ENCODE measurements at places on chromosomes 2 and 18.

DNA sequence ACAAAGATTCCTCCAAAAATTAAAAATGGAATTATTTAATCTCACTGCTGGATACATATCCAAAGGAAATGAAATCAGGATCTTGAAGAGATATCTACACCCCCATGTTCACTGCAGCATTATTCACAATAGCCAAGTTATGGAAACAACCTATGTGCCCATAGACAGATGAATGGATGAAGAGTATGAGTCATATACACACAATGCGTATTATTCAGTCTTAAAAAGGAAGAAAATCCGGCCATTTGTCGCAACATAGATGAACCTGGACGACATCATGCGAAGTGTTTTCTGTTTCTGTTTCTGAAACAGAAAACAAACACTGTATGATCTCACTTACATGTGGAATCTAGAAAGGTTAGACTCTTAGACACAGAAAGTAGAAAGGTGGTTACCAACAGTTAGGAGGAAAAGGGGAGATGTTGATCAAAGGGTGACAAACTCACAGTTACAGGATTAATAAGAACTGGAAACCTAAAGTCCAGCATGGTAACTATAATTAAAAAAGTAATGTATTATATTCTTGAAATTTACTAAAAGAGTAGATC lies 87.8 kb upstream of the ERBB4 start:
- DNase-seq, result no peak

GRCh38 chr2:183490914-183491313 lies 366.7 kb downstream of the NUP35 start:
- DNase-seq, result peak; percentile 64

DNA sequence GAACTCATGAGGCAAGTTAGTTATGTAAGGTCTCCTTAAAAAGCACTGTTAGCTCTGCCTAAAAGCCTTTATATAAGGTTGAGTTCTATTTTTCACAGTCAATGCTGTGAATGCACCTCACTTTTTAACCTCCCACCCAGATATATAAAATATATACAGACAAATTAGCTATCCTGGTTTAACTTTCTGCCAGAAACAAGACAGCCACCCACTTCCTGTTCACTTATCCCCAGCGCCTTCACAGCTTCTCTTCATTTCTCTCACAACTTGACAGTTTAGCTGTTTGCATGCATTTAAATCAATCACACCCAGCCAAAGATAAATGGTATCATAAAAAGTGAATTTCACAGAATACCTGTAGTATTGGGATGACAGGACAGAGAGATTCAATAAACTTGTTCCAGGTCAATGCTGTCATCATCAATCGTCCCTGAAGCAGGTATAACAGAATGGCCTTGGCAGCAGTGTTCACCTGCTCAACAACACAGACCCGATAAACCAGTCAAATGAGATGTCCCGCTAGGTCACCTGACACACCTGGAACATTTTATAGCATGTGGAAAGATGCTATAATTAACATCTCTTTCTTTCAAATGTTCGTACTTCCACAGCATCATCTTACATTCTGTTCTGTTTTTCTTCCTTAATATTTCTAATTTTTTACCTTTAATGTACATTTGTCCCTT lies 55.7 kb downstream of the RTTN start:
- DNase-seq, result no peak

- no peak for DNase-seq
These were observed 74.8 kb upstream of the SMIM21 start for GRCh38 chr18:75502286-75502685.

- no peak for DNase-seq
These were observed 22.4 kb downstream of the COLEC11 start for GRCh38 chr2:3617198-3617890.

DNA sequence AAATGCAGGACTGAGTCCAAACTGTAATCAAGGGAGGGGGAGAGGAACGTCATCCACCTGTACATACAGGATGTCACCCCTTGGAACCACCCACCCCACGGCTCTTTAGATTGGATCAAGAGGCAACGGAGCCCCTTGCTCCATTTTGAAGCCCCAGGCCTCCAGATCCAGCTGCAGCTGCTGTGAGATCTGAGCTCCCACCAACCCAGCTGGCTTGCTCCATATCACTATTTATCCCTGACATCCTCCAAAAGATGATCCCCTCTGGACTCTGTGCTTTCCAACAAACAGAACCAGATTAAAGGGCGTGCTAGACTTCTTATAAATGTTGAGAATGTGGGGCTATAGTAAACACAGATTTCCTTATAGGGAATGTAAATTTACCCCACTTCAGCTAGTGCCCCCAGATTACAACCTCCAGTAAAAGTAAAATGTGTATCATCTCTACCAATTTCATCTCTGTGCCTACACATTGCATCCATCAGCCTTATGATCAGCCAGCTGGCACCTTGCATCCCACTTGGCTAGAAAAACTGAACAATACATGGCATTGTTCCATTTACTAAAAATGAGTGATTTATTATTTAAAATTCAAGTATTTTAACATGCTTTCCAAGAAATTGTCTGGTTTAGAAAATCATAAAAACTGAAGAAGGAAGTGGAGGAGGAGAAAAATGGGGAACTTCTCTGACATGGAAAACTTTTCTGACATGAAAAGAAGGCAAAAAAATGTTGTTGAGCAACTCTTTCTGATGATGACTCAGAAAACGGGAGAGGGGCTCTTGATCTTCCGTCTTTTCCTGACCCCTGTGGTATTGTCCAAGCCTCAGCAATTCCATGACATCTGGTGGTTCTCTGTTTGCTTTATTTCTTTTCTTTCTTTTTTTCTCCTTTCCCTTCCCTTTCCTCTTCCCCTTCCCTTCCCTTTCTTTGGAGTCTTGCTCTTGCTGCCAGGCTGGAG lies 262.6 kb upstream of the THUMPD2 start:
- DNase-seq, result peak; percentile 40

Data from left hindlimb (tissue), 1 donor.